ENCODE measurements at places on chromosomes 16 and 17.

- DNase-seq: no peak
These were observed 6.7 kb upstream of the HIGD1B start for GRCh38 chr17:44840936-44841335.

GRCh38 chr17:47229535-47230443 lies 20.6 kb downstream of the MYL4 start:
- peak; percentile 48 for DNase-seq

DNA sequence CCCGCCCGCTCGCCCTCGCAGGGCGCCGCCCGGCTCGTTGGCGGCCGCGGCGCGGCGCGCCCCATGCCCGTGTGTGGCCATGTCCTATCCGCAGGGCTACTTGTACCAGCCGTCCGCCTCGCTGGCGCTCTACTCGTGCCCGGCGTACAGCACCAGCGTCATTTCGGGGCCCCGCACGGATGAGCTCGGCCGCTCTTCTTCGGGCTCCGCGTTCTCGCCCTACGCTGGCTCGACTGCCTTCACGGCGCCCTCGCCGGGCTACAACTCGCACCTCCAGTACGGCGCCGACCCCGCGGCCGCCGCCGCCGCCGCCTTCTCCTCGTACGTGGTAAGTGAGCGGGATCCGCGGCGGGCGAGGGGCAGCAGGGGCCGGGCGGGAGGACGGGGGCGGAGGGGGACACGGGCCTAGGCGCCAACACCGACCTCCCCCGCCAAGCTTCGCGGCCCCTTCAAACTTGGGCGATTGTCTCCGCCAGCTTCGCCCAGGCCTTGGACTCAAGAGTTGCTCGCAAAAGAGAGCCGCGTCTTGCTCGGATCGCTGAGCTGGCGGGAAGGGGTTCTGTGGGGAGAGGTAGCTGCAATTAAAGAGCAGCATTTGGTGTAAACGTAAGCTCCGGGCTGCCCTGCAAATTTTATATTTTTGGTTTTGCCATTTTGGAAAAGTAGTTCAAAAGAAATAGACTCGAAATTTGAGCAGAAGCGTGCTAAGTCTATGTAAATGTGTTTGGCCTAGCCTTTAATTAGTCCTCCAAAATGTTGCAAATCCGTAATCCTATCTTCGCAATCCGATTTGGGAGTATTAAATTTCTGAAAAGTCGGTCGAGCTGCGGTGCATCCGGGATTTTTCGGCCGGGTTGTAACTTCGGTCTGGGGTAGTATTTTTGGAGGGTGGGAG lies 702 bp downstream of the IRX5 start:
- DNase-seq: no peak

DNA sequence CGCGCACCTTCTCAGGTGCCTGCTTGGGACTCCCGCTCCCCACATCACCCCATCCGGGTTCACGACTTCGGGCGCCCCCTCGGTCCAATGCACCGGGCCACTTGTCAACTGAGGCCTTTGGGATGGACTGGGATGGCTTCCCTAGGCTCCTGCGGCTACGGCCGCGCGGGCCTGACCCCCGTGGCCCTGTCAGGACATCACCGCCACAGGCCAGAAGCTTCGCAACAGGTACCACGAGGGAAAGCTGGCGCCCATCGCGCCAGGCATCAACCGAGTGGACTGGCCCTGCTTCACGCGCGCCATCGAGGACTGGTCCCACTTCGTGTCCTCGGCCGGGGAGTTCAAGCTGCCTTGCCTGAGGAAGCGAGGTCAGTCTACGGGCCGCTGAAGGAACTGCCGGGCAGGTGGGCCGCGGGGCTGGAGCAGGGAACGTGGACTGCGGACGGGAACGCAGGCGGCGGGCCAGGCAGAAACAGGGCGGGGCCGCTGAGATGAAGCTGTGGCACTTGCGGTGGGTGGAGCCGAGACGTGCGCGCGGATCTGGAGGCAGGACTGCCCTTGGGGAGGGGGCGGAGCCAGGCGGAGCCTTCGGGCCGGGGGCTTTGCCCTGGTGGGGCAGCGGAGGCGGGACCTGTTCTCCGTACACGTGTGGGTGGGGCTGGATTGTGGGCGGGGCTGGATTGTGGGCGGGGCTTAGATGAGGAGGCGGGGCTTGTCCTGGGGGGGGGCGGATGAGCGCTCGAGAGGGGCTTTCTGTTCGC lies 13.7 kb upstream of the CNGB1 start:
- DNase-seq: peak; percentile 82

- no peak for DNase-seq
These were observed 7.6 kb upstream of the PHKG2 start for GRCh38 chr16:30740364-30741251.

DNA sequence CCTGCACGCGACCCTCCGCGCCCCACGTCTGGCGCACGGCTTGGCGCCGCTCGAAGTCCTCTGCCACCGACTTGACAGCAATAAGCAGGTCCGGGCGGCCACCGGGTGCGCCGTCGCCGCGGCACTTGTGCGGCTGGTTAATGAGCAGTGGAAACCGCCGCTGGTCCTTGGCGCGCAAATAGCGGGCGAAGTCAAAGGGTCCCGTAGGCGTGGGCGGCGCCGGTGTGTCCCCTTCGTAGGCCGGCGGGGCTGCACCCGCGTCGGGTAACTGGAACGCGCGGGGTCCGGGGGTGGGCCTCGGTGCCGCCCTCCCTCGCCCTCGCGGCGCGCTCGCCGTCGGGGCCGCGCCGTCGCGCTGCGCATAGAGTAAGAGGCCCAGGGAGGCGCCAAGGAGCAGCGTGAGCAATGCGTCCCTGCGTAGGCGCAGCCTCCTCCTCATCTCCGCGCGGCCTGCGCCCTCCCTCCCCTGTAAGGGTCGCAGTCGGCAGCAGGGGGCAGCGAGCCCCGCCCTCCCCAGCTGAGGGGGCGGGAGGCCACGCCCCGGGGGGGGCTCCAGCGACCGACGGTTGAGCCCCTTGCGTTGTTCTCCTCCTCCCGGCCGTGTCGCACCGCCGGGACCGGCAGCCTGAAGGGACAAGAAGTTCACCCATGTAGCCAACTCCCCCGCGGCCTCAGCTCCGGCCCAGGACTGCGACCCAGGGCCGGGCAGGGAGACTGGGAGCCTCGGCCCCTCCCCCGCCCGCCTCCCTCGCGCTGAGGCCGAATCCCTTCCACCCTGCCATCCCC lies 558 bp downstream of the B3GNT9 start:
- DNase-seq: no peak

DNA sequence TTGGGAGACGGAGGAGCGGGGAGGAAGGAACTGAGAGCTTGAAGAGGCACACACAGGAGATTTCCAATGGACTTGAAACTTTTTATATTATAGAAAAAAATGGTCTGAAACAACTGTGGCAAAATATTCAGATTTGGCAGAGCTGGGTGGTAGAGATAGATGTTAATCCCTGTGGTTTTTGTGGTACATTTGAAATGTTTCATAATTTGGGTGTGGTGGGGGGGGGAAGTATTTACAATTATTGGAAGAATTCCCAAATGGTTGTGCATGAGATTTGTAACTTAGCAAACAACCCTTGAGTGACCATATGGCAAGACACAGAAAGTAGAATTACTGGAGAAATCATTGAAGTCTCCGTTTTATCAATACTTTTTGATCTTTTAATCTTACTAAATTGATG lies 588.8 kb upstream of the PSMD7 start:
- DNase-seq: no peak

- DNase-seq: no peak
These were observed 58.2 kb downstream of the FTO start for GRCh38 chr16:53761962-53762703.

- no peak for DNase-seq
These were observed 115.1 kb downstream of the CYLD start for GRCh38 chr16:50856991-50857390.

GRCh38 chr17:65660947-65661346 lies 99.5 kb upstream of the AXIN2 start:
- DNase-seq: no peak

DNA sequence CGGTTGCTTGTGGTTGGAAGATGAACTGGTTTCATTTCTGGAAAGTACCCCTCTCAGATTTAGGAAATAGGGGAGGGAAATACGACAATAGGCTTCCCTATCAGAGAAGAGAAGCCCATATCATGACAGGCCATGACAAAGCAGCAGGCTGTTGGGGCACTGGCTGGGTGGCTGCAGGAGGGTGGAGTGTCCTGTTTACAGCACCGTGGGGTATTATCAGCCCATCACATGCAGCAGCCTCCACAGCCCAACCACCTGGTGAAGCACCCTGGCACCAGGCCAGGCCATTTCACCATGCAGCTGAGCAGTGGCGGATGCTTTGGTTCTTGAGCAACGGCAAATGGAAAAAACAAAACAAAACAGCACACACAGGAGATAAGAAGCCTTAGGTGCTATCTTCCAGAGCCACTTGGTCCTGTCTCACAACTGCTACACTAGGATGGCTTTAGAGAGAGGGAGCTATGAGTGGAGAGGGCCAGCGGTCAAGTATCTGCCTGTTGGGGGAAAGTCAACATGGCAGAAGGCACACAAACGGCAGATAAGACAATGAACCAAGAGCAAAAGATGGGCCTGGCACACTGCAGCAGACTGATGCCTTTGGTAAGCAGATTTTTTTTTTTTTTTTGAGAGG lies 24.2 kb downstream of the FAM117A start:
- peak; percentile 75 for DNase-seq

- DNase-seq: no peak
These were observed 1032.2 kb downstream of the CDH11 start for GRCh38 chr16:64089697-64090096.

GRCh38 chr16:72198771-72199201 lies 26.8 kb upstream of the PMFBP1 start:
- no peak for DNase-seq

DNA sequence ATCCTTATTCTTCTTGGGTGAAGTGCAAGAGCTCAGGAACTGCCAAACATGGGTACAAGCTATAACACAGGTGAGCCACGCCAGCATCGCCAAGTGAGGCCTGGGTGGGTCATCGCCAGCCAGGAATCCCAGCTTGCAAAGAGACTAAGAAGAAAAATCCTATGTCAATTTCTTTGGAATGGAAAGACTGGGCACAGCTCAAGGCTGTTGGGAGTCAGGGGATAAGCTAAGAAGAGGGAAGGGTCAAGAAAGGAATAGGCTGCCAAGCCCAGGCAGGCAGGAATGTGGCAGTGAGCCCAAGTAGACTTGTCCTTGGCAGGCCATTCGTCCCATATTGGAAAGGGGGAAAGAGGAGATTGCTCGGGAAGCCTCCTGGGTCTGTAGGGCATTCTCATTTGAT lies 191.4 kb upstream of the CDH5 start:
- no peak for DNase-seq

- no peak for DNase-seq
These were observed 17.8 kb downstream of the TSPOAP1 start for GRCh38 chr17:58310511-58311428.

- DNase-seq: no peak
These were observed 539 bp downstream of the LRRC45 start for GRCh38 chr17:82023447-82024241.

GRCh38 chr17:71511266-71511995 lies 609.4 kb upstream of the SOX9 start:
- DNase-seq: no peak

DNA sequence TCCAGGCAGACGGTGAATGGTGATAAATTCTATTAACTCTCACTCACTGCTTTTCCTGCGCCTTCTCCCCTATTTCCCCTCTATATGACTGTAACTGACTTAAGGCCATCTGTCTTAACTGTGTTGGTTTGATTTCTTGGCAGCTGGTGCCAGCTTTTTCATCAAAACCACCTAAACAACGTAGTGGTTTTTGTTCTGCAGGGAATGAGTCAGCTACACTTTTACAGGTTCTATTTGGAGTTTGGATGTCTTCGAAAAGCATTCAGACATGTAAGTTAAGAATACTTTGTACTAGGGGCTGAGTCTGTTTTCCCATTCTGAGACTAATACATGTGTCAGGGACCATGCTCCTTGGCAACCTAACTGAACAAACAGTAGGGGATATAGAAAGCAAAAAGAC lies 8.5 kb downstream of the REXO5 start:
- DNase-seq: no peak

GRCh38 chr17:77531002-77531401 lies 390.2 kb downstream of the SEC14L1 start:
- DNase-seq: no peak

- no peak for DNase-seq
These were observed 253.2 kb upstream of the IRX5 start for GRCh38 chr16:54677308-54677950.

- DNase-seq: no peak
These were observed 37.4 kb downstream of the SHISA6 start for GRCh38 chr17:11278186-11278991.

GRCh38 chr16:70437582-70438557 lies 1.0 kb downstream of the ST3GAL2 start:
- no peak for DNase-seq

DNA sequence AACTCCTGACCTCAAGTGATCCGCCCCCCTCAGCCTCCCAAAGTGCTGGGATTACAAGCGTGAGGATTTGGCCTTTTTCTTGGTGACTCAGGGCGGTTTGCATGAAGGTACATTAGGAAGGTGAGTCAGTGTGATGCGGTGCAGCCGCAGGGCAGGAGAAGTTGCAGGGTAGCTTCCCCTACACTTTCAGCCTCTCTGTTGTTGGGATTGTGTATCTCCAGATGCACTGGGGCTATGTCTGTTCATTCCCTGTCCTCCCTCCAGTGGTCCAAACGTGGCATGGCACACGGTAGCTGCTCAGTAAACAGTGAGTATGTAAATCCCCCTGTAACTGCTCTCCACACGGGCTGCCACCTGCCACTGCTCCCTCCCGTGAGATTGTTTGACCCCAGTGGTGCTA lies 109.1 kb upstream of the CDC42EP4 start:
- DNase-seq: no peak

DNA sequence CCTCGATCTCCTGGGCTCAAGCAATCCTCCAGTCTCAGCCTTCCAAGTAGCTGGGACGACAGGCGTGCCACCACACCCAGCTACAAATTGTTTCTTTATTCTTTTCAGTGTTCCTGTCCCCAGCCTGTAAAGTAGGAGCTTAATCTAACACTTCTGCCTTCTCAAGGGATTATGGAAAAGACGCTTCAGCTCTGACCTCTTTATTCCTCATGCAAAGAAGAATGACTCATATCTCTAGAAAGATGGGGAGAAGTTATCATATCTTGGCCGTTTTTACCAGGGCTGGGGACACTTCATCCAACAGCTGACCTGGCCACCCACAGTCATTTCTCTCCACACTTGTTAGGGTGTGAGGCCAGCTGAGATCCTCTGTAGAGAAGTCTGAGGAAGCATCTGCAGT lies 172.6 kb downstream of the HAPSTR1 start:
- DNase-seq: no peak

DNA sequence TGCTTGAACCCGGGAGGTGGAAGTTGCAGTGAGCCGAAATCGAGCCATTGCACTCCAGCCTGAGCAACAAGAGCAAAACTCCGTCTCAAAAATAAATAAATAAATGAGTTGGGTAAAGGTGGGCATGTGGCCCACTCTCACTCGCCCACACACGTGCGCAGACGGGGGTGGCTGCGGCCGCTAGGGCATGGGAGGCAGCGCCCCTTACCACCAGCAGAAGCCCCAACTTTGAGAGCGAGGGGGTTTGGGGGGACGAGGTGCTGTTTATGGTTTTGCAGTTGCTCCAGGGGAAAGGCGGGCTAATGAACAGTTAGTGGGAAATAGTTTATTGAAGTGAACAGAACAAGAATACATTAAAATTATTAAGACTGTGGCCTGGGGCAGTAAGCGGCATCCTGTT lies 14.9 kb upstream of the RBFOX3 start:
- DNase-seq: no peak

GRCh38 chr17:76251478-76252039 lies 11.3 kb upstream of the RNF157 start:
- DNase-seq: no peak

GRCh38 chr17:6796017-6796886 lies 20.2 kb downstream of the FBXO39 start:
- DNase-seq: no peak

GRCh38 chr16:11171757-11172299 lies 84.2 kb downstream of the SOCS1 start:
- DNase-seq: no peak
